ENCODE measurements at places on chromosomes 7 and 10. TPM values are rescaled to one million over a fixed set of nuclear protein-coding genes. Genes with fewer than 3 reads are reported as not detected.

NPSR1 gene
- not detected for polyA plus RNA-seq

ADAM22 gene
- 0.90 TPM for polyA plus RNA-seq

RTKN2 gene
- not detected for polyA plus RNA-seq

LRIT1 gene
- not detected for polyA plus RNA-seq

ACTL6B gene
- polyA plus RNA-seq, result 0.09 TPM

CALHM1 gene
- polyA plus RNA-seq, result not detected

CLDN3 gene
- 0.22 TPM for polyA plus RNA-seq

CYP2E1 gene
- polyA plus RNA-seq, result 1.3 TPM

LEP gene
- polyA plus RNA-seq, result 141 TPM

SEC61G gene
- 383 TPM for polyA plus RNA-seq

STRA8 gene
- not detected for polyA plus RNA-seq

HABP2 gene
- 0.09 TPM for polyA plus RNA-seq

PON1 gene
- polyA plus RNA-seq, result not detected

PODXL gene
- polyA plus RNA-seq, result 16.5 TPM

CABCOCO1 gene
- polyA plus RNA-seq, result 0.62 TPM

CCDC172 gene
- polyA plus RNA-seq, result not detected

MRC1 gene
- polyA plus RNA-seq, result 32.8 TPM

ANKRD7 gene
- 0.67 TPM for polyA plus RNA-seq

ACADSB gene
- polyA plus RNA-seq, result 9.6 TPM

AKR1E2 gene
- polyA plus RNA-seq, result 2.9 TPM

IKZF1 gene
- polyA plus RNA-seq, result 1.3 TPM

PSD gene
- 0.83 TPM for polyA plus RNA-seq

HTR5A gene
- polyA plus RNA-seq, result not detected

SPDYE11 gene
- polyA plus RNA-seq, result not detected

HIP1 gene
- polyA plus RNA-seq, result 10.7 TPM

YAE1 gene
- polyA plus RNA-seq, result 10.4 TPM

GHRHR gene
- 0.12 TPM for polyA plus RNA-seq

TAS2R41 gene
- not detected for polyA plus RNA-seq

SRGN gene
- 32.0 TPM for polyA plus RNA-seq

VTI1A gene
- polyA plus RNA-seq, result 15.2 TPM

RASA4B gene
- 17.1 TPM for polyA plus RNA-seq

COBL gene
- polyA plus RNA-seq, result 8.0 TPM

COL26A1 gene
- 1.1 TPM for polyA plus RNA-seq

PTPN12 gene
- polyA plus RNA-seq, result 81.0 TPM

MBL2 gene
- polyA plus RNA-seq, result not detected

COL17A1 gene
- 1.0 TPM for polyA plus RNA-seq

CLDN4 gene
- polyA plus RNA-seq, result 98.3 TPM

MARCHF5 gene
- 18.4 TPM for polyA plus RNA-seq

Data from adipose tissue (tissue), 3 donors.